Muscle of arm (tissue), 14 donors: ENCODE measurements at places on chromosomes 5 and 9.

DNA sequence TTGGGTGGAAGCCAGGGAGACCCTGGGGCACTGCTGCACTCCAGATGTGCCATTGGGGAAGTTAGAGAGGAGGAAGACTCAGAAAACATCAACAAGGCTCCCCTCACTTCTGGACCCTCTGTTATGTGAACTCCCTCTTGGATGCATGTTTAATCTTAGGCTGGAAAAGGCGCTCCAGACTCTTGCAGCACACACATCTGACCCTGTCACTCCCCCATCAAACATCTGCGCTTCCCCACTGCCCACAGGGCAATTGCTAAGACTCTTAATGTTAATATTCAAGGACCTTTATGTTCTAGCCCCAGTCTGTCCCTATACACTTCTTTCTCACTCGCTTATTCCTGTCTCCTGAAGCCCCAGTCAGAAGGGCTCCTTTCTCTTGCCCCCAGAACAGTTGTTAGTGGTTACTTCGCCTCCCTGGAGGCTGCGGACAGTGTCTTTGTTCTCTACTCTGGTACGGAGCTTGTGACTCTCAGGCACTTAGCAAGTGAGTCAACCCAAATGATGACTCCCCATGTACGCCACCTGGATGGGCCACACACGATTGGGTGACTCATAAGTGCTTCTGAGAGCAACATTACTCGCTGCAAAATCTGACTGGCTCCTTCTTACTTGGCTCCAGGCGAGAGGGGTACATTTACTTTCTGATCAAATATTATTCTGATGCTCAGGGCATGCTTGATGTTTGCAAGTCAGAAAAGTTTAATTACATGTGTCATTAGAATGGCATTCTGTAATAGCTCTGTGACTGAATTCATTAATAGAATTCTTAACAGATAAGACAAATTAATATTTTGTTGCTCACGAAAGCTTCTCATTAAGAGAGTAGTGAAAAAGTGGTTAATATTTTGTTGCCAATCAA is 193.6 kb downstream of the HSPA4 start:
- no peak for DNase-seq

DNA sequence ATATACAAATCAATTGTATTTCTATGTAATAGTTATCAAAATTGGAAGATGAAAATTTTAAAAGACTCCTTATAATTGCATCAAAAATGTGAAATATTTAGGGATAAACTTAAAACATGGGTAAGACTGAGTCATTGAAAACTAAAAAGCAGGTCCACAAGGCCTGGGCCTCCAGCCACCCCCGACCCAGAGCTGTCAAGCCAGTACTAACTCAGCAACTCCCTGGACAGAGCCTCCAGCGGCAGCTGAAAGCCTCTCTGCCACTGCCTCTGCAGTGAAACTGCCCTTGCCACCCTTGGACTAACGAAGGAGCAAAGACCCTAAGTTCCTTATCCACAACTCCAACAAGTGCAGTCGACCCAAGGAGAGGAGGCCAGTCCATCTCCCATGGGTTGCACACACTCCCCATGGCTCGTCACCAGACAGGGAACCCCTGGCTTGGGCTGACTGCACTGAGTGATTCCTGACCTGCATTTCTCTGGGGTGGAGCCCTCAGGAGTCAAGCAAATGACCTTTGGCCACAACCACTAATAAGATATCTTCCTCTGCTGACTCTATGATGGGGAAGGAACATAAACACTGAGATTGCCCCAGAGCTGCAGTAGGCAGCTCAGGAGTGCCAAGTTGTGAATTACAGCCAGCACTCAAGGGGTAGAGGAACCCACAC is 20.5 kb downstream of the PTGER4 start:
- DNase-seq, result no peak

DNA sequence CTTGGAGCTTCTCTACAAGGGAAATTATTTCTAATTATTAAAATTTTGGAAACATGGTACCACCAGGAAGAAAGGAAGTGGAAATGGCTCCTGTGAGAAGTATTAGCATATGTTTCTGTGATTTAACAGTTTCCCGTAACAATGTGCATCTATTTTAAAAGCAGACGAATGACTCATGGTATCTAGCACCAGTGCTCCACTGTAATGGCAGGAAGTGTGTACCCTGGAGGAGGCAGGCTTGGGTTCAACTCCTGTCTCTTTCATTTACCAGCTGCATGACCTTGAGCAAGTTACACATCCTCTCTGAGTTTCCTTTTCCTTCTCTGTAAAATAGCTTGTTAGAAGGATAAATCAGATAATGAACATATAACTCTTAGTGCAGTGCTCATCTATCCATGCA is 41.0 kb upstream of the ANGPTL2 start:
- no peak for DNase-seq

DNA sequence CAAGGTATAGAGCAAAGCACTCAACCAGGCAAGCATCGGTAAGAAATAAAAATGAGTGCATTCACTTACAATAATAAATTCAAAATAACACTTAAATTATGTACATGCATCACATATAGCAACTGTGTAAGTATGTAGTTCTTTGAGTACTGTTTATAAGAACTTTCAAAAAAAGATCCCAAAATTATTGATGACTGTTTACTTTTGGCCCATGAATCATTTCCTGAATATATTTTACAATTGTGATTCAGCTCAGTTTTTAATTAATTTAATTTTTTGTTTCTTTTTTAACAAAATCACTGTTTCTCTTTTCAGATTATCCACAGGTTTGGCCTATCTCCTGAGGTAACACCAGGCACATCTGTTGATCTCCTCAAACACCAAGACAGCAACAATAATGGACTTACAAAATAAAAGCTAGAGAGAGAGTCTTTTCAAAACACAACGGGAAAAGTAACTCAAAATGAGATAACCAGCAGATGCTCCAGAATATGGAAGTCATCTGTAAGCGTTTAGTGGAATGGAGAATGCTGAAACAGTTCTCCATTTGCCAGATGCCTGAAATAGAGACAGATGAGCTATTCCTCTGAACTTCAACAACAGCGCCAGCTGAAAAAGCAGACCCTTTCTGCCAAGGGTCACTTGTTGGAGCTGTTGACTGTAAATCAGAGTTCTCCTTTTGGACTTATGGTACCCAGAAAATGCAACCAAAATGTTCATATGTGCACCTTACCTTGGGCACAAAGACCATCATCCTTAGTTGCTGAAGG is 348.6 kb upstream of the RGMB start:
- DNase-seq, result peak; percentile 79
